IMR-90 (cell line): ENCODE measurements at places on chromosomes 5 and 9. TPM values are rescaled to one million over a fixed set of nuclear protein-coding genes. Genes with fewer than 3 reads are reported as not detected.

GRCh38 chr9:14538526-14538925 is 154.7 kb downstream of the ZDHHC21 start:
- DNase-seq: no peak

CTNND2 gene
- total RNA-seq: not detected in 2 replicates

TIGD6 gene
- 6.1 and 6.6 TPM in 2 replicates for total RNA-seq

RC3H2 gene
- total RNA-seq: 55.5 and 58.4 TPM in 2 replicates

FRMD3 gene
- total RNA-seq: under 0.01 and 0.18 TPM in 2 replicates
